Fibroblast of villous mesenchyme (primary cell): ENCODE measurements at places on chromosomes 12 and 14.

DNA sequence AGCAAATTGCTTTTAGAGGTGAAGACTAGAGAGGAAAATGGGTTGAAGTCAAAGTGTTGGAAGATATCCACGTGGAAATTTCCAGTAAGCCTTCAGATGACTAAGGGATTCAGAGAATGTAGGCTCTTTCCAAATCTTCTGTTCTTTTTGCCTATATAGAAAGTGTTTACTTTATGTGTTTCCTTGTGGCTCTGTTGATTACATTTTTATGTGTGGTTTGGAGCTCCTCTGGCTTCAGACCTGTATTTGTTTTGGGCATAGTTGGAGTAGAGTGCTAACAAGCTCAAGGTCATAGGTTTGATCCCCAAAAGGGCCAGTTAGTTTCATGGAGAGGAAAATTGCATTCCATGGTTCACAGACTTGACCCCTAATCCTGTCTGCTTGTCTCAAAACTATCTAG, 91.9 kb downstream of the IGF1 start:
- DNase-seq = peak; percentile 89

DNA sequence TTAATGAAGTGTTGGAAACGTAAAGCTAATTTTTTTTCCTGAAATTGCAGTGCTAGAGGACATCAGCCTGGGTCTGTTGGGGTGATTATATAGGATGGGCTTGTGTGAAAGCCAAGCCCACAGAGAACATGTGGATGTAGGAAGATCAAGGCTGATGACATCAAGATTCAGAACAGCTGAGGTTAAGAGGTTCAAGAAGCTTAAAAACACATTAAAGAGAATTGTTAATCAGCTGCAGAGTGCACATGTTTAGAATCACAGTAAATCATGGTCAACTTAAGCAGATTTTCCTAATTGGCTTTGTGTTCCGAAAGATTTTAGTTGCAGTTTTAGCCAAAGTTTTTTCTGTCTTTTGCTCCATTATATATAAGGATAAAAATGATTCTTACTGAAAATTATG, 87.9 kb upstream of the PRICKLE1 start:
- DNase-seq = no peak

DNA sequence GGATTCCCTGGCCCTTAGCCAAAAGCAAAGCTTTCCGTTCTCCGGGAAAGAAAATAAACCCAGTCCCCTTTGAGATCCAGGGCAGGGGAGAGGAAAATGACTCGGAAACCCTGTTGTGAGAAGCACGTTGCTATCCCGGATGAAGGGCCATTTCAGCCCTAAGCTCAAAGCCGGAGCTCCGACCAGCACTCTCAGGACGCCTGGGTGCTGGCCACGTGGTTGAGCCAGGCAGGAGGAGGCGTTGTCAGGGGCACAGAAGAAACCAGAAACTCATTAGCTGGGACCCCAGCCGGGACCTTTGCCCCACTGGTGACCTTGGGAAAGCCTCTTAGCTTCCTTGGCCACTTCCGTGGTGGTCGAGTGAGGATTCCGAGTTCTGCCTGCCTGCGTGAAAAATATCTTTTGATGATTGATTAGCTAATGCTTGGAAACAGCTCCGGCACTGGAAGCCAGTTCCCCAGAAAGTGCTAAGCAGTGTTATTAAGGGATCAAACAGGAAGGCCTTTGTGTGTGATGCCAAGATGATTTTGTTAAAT, 57.6 kb upstream of the FZD10 start:
- DNase-seq = no peak

- DNase-seq = no peak
Observed at GRCh38 chr14:75290851-75291250, 12.2 kb downstream of the FOS start.

DNA sequence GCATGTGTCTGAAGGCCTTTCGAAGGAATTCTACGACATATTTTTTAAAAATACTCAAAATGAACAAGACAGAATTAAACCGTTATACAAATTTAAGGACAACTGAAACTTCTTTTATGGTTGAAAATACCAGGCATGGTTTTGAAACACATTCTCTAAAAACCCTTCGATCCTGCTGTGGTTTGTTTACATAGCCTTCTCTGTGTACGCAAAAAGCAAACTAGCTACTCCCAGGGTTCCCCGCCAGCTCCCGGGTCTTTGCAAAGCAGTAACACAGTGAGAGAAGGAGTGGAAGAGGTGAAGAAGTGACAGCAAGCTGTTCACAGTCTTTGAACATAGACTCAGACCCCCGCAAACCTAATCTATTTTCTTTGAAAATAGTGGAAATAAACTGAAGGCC, 2.2 kb upstream of the TC2N start:
- DNase-seq = no peak

DNA sequence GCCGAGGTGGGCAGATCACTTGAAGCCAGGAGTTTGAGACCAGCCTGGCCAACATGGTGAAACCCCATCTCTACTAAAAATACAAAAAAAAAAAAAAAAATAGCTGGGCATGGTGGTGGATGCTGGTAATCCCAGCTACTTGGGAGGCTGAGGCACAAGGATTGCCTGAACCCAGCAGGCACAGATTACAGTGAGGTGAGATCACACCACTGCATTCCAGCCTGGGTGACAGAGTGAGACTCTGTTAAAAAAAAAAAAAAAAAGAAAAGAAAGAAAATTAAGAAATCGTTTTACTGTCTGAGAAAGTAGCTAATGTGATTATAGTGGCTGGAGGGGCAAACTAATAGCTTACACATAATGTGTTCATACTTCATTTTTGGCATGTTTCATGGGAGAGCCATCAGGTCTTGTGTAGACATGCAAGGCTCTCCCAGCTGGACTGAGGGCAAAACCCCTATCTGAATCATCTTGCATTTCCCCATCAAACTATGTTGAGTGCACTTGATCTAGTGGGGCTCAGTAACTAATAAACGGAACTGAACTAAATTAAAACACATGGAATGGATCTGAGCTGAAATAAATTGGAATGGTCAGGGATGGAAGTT, 16.2 kb downstream of the KIF21A start:
- no peak for DNase-seq

GRCh38 chr14:77122526-77123125, 19.0 kb downstream of the ZDHHC22 start:
- no peak for DNase-seq

- no peak for DNase-seq
Observed at GRCh38 chr12:103530307-103531066, 34.7 kb upstream of the C12orf42 start.

DNA sequence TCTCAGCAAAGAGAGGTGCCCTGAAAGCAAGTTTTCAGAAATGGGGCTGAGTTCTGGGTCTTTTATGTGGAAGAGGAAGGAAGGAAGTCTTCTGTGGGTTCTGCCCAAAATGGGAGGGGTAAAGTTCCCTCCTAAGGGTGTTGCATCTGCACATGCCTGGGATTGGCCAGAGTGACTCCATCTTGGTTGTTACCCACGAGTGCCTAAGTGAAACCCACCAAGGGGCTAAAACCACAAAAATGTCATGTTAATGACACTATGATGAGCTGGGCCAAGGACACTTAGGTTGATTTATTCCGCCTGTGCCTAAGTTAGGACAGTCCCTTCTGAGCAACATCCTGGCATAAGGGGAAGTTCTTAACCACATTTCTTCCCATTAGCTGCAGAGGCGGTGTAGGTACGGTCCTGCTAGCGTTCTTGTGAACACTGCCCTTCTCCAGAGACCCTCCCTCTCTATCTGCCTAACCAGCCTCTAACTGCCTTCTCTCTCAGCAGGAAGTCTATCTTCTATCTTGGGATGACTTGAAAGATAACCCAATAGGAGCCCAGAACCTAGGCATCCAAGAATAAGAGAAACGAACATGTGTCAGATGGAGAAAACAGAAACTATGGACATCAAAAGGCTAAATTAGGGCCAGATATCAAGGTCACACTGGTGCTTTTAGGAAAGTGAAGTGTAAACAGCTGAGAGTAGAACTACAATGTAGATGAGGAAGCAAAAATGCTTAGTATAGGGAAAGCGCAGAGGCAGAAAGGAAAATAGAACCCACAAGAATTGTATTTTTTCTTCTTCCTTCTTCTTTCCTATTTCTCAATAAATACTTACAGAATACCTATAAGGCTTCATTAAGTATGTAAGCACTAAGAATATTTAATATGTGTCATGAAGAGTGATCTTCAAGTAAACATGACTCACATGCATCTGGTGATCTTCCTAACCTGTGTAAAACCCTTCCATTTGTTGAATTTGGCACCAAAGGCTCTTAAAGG, 104.2 kb upstream of the AMN1 start:
- no peak for DNase-seq

DNA sequence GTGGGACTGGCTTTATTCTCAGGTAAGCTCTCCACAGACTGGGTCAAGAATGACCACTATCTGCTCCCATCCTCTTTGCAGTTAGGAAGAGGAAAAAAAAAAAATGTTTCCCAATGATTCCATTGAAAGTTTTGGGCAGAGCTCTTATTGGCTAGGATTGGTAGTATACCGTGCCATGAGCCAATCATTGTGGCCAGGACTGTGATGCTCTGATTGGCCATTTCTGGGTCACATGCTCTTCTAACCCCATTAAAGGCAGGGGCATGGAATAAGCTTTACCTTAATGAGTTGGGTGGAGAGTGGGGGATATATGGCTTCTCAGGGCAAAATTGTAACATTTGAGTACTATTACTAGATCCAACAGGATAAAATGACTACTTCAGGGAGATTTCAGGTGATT, 49.4 kb upstream of the WSCD2 start:
- no peak for DNase-seq

- DNase-seq = no peak
Observed at GRCh38 chr12:47983541-47984115, 20.2 kb downstream of the TMEM106C start.

- DNase-seq = peak; percentile 94
Observed at GRCh38 chr12:108850854-108851573, 6.4 kb downstream of the SSH1 start.

DNA sequence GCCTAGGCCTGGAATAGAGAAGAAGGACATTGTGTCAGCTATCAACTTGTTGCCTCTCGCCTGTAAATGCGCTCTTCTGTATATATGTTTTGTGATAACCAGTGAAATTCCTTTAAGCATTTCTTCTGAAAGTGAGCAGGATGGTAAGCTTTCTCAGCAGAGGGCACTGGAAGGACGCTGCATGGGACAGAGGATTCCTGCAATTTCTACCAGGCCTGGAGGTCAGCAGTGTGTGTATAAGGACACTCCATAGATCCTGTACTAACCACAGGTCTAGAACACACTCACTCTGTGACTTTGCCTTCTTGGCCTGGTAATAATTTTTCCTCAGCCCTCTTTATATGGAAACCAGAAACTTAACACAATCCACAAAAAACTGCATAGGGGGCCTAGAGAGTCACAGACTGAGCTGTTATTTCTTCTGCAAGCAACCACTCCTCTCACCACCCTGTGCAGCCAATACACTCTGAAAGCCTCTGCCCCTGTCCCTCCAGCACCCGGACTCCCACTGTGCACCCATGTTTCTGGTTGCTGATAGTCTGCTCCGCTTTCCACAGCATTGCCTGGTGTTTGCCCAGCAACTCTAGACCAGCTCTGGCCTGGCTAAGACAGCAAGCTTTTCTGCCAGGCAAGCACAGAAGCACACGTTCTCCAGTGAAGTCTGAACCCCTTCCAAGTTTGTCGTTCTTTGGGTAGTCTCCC, 94.0 kb upstream of the RMST start:
- no peak for DNase-seq

DNA sequence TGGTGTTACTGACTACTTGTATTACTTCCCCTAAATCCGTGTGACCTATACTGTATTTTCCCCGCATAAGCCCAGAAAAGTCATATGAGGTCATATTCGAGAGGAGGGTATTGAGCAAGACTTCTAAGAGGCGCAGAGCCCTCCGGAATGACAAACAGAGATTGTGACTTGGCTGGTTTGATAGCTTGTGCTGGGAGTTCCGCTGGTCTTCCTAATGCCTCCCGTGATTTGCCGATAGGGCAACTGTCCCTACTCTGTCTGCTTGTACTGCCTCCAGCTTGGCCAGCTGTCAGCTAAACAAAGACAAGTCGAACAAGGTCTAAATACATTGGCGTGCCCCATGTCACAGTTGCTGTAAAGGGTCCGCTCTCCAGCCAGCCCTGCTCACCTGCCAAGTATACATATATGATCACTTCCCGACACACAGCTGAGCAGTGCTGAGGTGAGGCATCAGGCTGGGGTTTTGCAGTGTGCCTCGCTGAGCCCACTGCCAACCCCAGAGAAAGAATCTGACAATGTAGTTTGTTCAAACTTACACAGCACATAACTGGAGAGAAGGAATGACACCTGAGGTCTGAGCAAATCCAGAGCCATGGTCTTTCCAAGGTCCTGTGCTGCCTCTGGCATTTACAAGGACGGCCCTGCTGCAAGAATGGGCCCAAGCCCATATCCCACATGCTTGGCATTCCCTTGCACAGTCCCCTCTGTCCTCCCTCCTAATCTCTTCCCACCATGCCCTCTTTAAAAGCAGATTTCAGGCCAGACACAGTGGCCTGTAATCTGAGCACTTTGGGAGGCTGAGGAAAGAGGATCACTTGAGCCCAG, 23.7 kb downstream of the LGMN start:
- DNase-seq = peak; percentile 94

DNA sequence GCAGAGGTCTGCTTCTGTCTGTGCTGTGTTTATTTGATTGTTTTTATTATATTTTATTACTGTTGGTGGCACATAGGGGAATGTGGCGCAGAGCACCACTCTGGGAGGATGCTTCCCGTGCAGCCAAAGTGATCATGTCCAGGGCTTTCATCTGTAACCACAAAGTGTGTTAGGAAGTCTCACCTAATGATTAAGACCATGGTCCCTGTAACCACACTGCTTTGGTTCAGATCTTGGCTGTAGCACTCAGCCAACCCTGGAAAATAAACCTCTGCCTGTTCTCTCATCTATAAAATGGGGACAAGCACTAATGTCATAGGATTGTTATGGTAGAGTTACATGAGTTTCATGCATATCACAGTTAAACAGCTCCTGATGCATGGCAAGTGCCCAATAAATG, 1.9 kb downstream of the RESF1 start:
- no peak for DNase-seq

- no peak for DNase-seq
Observed at GRCh38 chr14:81386290-81386745, 13.8 kb downstream of the STON2 start.

DNA sequence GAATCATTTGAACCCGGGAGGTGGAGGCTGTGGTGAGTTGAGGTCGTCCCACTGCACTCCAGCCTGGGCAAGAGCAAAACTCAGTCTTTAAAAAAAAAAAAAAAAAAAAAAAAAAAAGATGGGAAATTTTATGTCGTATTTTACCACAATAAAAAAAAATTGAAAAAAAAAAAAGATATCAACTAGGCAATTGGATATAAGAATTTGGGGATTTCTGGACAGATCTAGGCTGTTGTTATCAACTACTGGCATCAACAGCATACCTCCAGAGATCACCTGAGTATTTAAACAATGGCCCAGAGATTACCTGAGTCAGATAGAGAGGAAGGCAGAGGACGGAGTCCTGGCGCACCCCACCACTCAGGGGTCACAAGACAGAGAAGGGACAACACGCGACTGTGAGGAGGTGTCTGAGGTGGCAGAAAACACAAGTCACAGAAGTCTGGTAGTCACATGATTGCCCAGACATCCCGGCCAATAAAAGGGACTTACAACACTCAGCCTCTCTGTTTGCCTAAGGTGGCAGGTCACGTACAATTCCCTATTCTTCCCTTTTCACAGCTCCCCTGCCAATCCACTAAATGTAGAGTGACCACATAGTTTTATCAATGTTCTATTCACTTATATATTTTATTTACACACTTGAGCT, 1.8 kb downstream of the SPRING1 start:
- DNase-seq = no peak
